GM04503 (cell line): ENCODE measurements at places on chromosomes 1 and 21.
A peak's percentile ranks its signal among the peaks of the same experiment; 100 is the strongest.

- DNase-seq: no peak
These were observed 68.4 kb upstream of the EDEM3 start for GRCh38 chr1:184823080-184823479.

- DNase-seq: no peak
These were observed 1604.7 kb downstream of the PLA2G4A start for GRCh38 chr1:188433425-188433824.

DNA sequence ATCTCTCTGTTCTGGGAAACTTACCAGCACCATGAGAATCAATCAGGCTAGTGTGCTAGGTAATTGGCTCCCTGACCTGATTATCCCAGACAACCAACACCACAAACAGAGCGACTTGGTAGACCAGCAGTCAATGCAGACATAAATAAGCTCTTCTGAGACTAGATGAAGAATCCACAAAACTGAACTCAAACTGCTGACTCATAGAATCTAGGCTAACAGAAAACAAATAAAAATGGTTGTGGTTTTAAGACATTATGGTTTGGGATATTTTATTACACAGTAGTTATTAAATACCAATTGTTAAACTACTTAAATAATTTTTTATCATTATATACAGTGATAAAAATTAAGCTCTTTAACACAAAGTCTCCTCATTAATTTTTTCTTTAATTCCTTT lies 535.7 kb downstream of the COL11A1 start:
- DNase-seq: no peak

DNA sequence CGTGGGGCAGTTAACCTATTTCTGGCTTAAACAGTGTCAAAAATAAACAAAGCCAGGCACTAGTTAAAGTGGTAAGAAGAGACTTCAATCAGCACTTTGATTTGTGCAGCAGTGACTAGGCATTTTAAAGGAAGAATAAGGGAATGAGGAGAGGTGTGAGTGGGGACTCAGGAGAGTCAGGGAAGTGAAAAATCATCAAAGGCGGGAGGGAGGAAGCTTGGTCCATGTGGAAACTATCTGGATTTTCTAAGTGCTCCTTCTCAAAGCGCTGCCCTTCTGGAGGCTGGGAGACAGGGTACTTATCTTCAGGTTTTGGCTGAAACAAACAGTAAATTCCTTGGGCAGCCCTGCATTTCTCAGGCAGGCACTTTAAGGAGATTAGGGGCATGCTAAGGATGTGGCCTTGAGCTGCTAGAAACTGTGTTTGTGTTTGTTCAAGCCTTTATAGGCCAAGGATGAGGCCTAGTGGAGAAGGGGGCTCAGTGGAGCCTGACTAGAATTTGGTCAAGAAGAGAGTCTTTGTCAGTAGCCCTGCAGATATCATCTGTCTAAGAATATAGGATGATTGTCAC lies 486.5 kb downstream of the SIPA1L2 start:
- DNase-seq: peak; percentile 5

GRCh38 chr1:225471453-225472301 lies 43.8 kb upstream of the LBR start:
- DNase-seq: no peak

DNA sequence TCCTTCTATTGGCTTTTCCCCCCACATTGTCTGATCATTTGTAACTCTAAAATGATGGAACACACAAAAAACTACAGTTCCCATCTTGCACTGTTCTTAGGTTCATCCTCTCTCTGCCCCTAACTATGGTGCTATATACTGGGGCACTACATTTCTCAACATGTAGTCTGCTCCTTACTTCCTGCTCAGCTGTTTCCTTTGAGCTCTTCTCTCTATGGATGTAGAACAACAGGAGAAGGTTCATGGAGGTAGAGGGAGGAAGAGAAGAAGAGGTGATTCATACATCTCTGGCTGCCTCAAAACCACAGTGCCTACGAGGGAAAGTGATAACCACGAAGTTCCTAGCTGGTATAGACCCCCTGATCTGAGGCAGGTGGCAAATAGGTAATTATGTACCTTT lies 7.0 kb upstream of the C1orf146 start:
- no peak for DNase-seq

GRCh38 chr21:18663663-18664062 lies 260.1 kb upstream of the TMPRSS15 start:
- DNase-seq: no peak

DNA sequence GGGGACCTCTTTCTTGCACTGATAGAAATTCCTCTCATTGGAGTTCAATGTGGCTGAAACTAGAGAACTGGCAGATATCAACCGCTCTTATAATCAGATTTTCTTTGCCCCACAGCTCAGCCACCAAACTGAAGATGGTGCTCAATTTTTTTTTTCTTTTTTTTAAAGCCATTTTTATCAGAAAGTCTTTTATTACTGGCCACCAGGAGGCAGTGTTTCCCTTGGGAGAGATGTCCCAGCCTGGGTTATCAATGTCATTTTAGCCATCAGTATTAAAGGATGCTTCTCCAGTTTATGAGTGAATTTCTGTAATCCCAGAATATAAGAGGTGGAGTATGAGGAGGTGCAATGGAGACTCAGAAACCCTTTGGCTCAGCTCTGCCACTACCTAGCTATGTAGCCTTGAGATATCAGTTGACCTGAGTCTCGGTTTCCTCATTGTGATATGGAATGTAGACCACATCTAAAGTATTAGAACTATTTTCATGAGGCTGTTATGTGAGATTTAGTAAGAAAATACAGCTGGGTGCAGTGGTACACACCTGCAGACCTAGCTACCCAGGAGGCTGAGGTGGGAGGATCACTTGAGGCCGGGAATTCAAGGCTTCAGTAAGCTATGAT lies 27.6 kb downstream of the CD244 start:
- no peak for DNase-seq

DNA sequence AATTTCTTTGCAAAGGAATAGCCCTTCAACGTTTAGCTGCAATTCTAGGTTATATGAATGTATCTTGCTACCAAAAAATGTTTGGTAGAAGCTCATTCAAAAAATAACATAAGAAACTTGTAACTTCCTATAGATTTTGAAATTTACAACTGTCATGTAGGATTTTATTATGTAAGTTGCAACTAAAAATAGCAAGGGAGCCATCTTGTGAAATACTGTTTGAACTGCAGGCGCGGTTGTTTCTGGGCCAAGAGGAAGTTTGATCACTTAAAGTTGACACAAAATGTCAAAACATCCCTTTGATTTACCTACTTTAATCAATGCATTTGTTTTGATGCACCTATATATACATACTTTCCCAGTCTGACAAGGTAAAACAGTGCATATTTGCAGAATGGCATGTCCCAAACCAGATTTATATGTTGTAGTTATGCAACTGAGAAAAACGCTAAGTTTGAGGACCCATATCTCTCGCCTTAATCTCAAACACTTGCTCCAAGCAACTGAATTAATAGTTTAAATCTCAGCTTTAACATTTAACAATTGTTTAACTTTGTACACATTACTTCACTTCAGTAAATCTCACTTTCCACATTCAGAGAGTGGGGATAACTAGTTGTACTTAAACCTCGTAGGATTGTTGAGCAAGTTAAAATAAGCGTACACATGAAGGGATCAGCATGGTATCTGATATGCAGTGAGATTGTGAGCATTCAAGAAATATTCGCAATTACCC lies 63.9 kb downstream of the KCNK2 start:
- no peak for DNase-seq

DNA sequence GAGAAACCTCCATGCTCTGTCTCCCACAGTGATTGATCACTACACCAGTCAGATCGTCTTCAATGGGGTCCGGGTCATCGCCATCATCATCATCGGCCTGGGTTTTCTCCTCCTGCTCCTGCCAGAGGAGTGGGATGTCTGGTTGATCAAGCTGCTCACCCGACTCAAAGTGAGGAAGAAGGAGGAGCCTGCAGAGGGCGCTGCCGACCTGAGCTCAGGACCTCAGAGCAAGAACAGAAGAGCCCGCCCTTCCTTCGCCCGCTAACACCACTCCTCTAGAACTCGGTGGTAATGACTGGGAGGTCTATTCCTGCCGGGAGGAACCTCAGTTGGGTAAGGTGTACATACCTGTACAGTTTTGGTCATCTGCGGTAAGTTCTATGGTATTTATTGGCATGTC lies 50.3 kb upstream of the COA6 start:
- no peak for DNase-seq

DNA sequence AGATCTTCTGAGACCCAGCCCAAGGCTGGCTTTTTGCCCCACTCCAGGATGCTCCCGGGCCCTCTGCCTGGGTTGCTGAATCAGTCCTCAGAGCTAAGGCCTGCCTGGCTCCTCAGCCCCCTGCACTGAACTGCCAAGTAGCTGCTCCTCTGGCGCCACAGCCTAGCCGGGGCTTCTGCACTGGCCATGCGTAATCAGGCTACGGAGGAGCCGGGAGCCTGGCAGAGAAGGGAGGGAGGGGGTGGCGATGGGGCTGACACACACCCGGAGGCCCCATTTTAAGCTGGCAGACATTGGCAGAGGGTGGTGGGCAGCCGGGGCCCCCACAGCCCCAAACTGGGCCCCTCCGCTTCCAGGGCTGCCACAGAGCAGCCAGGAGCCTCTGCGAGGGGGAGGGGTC lies 38.7 kb downstream of the ALPL start:
- DNase-seq: no peak

DNA sequence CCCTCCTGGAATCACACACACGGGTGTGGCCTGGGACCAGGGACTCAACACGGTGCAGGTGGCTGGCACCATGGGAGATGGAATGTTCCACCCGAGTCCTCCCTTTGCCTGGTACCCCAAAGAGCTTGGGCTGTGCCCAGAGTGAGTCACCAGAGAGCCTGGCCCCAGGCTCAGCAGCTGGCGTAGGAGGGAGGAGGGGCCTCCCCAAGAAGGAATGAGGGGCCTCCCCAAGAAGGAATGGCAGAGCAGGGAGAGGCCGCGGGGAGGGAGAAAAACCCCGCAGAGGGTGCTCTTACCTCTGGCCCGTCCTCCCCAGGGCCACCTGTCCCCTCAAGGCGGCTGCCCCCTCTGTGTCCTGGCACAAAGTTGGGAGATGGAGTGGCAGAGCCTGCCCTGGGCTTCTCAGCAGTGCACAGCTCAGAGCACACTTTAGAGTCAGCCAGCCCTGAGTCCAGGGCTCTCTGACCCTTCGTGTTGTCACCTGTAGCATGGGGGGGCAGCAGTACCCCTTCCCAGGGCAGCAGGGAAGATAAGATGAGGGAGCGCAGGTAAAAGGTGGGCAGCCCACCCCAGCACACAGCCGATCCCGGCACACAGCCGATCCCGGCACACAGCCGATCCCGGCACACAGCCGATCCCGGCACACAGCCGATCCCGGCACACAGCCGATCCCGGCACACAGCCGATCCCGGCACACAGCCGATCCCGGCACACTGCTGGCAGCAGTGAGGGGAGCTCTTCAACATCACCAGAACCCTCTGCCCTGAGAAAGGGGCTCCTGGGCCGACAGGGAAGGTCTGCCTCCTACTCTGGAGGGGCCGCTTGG lies 20.2 kb upstream of the KCNAB2 start:
- DNase-seq: no peak

GRCh38 chr1:207495801-207496792 lies at the start of gene CR1:
Gene CR1, plus strand, starts transcription at chr1:207496157. Its CDS starts 111 bp downstream, at chr1:207496268.
- no peak for DNase-seq

DNA sequence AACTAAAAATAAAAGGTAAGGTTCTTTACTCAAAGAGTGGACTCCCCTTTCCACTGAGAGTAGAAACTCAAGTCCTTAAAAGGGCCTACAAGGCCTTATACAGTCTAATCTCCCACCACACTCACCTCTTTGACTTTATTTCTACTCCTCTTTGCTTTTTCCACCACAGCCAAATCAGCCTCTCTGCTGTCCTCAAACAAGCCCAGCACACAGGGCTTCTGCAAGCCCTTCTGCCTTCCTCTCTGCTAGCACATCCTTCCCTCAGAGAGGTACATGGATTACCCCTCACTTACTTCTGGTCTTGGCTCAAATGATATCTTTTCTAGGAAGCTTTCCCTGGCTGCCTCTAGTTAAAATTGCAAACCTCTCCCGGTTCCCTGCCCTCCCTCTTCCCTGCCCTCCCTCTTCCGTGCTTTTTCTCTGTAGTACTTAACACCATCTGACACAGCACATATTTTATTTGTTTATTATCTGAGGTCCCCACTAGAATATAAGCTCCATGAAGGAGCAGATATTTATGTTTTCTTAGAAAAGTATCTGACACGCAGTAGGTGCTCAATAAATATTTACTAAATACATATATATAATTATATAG lies 1.7 kb downstream of the LYST start:
- no peak for DNase-seq

DNA sequence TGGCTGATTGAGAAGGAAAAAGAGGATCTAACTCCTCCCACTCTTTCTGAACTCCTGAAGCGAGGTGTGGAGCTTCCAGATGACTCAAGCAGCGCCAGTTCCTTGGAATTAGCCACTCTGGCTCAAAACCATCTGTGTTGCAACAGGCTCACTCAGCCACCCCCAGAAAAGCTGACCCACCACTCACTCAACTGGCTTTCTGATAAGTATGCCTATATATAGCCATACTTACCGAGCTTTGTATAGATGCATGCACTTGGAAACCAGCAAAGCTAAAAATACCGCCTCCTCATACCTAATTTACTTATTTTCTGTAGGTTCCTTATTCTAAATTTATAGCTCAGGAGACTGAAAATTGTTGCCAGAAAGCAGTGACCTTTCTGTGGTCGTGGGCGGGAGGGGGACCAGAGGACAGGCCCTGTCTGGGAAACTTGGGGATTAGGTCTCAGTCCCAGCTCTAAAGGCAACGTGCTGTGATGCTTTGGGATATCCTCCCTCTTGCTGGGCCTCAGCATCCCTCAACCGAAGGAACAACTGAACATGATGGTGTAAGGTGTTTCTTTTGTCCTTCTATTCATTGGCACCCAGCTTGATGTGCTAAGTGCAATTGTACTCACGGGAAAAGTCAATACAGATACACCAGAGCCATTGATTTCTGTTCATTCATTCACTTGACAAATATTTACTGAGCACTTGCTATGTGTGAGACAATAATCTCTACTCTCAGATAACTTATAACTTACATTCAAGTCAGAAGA lies 65.7 kb downstream of the NENF start:
- DNase-seq: no peak

DNA sequence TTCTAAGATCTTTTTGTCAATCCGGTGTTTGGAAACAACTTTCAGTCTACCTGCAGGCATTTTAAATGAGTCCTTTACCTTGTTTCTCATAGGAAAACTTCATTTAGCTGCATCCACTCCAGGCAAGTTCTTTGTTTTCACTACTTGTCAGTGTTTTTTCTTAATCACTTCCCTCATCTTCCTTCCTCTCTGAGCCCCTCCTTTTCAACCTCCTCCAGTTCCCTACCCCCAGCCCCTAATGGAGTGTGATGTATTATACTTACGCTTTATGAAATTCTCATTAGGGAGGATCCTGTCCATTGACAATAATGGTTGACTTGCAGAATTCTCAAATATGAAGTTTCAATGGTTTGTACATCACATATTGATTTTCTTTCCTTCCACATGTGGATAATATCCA lies 62.5 kb upstream of the BACH1 start:
- no peak for DNase-seq

- no peak for DNase-seq
These were observed 171.9 kb upstream of the USP25 start for GRCh38 chr21:15557925-15558324.
